ENCODE measurements at places on chromosomes 1 and 21.

- DNase-seq = no peak
Observed at GRCh38 chr1:178412400-178412770, 84.4 kb downstream of the CLEC20A start.

GRCh38 chr1:9107136-9107535 lies 21.8 kb downstream of the GPR157 start:
- DNase-seq = no peak

DNA sequence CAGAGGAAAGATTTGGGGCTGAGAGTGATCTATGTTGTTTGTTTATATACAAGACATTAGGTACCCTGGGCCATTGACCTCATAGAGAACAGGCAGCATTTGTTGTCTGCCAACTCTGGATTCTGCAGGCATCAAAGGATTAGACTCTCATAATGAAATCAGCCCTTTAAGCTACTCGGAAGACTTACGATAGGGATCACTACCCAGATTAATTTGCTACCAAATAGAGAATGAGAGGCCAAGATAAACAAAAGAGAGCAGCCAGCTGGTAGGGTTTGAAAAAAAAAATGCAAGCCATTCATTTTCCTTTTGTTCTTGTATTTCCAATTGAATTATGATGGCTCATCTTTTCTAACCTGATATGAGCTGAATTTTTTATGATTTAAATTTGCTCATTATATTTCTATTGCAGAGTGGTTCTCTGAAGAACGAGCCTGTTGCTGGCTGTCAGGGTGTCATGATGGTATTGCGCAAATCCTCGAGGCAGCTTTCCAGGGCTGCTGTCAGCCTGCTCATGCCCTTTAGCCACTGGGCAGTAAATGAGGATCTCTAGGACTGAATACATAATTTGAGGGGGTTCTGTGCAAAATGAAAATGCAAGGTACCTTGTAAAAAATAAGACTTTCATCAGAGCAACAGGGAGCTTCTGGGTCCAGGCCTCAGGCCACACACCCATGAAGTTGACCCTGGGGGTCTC lies 116.4 kb upstream of the KCNJ15 start:
- DNase-seq = no peak

DNA sequence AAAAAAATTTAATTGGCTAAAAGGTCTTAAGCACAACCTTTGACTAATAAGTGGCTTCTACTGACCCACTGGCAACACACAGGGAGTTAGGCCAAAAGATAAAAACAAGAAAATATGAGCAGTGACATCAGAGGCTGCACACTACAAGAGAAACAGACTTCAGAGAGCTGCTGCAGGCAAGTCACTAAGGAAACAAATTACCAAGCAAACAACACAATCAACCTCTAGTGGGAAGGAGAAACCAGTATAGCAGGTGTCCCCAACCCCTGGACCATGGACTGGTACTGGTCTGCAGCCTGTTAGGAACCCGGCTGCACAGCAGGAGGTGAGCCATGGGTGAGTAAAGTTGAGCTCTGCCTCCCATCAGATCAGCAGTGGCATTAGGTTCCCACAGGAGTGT lies 20.8 kb upstream of the ENSA start:
- DNase-seq = no peak

DNA sequence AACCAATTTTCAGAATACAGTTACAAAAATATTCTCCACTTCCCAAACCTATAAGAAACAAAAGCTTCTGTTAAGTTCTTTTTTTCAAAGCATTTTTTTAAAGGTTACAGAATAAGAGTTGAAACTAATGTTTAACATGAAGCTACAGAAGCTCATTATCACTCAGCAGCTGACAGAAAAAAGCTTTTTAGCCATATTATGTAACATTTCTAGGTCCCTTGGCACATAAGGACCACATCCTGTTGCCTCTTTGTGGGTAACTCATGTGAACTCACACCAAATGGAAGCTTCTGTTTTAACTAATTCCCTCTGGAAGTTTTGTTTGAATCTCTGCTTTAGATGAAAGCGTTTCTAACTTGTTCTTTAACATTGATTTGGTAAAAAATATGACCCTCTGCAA lies 242.5 kb upstream of the TMPRSS15 start:
- DNase-seq = no peak

DNA sequence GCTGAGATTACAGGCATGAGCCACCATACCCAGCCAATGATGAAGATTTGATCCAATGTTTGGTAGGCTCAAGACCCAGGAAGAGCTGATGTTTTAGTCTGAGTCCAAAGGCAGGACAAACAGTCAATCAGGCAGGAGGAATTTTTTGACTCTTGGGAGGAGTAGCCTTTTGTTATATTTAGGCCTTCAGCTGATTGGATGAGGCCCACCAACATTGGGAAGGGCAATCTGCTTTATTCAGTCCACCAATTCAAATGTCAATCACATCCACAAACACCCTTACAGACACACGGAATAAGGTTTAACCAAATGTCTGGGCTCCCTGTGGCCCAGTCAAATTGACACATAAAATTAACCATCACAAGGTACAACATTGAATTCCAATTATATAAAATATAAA lies 61.9 kb upstream of the COX20 start:
- DNase-seq = no peak

DNA sequence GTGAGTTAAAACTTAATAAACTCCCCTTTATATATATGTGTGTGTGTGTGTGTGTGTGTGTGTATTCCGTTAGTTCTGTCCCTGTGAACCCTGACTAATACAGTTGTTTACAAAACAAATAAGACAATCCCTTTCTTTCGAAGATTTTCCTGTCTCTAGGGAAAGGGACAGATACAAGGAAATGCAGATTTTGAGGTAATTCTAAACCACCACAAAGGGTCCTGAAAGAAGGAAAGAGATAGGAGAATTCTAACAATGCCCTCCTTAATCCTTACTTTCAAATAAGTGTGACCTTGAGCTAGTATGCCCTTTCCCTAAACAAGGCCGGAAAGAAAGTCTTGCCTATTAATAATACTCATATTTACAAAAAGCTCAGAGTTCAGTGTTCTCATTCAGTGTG lies 164.8 kb upstream of the COL11A1 start:
- no peak for DNase-seq

All from activated naive CD4-positive, alpha-beta T cell (primary cell).